Prostate gland (tissue), 2 donors: ENCODE measurements at places on chromosomes 3 and 15. TPM values are rescaled to one million over a fixed set of nuclear protein-coding genes. Genes with fewer than 3 reads are reported as not detected.

The TRPC1 gene
- total RNA-seq, result 8.1 TPM

DNA sequence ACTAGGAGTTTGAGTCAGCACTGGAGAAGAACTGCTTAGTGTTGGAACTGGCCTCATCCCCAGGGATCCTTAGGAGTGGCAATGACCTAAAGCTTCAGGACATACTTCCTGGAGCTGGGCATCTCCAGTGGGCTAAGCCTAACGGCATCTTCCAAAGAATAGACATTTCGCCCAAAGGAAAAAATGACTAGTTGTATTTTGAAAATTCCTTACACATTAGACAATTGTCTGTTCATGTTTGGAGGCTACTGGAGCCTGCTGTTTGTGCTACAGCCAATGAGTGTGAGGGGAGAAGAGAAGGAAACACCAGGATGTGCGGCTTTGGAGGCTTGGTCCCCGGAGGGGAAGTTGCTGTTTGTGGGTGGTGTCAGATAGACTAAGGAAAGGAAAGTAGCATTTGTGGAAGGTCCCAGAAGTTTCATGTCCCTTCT lies 77.6 kb downstream of the POLR2M start:
- no peaks in the 10 kb centered on the region for H3K4me1 ChIP-seq
- H3K36me3 ChIP-seq, result no peaks in the 10 kb centered on the region
- H3K27me3 ChIP-seq, result no peaks in the 10 kb centered on the region
- DNase-seq, result no peak

DNA sequence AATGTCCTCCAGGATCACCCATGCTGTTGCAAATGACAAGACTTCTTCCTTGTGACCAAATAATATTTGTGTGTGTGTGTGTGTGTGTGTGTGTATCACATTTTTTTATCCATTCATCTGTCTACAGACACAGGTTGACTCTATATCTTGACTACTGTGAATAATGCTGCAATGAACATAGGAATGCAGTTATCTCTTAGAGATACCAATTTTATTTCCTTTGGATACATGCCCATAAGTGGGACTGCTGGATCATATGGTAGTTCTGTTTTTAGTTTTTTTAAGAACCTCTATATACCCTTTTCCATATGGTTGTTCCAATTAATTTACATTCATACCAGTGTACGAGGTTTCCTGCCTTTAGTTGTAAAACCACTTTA lies 41.7 kb downstream of the GPR176 start:
- H3K4me3 ChIP-seq, result no peak overlapping the region
- no peaks in the 10 kb centered on the region for H3K27me3 ChIP-seq
- H3K27ac ChIP-seq, result no peak overlapping the region
- DNase-seq, result no peak
- no peaks in the 10 kb centered on the region for H3K4me1 ChIP-seq

GRCh38 chr3:195761567-195762248 lies 40.9 kb downstream of the MUC20 start:
- no peak overlapping the region for H3K27ac ChIP-seq
- H3K36me3 ChIP-seq, result no peaks in the 10 kb centered on the region
- H3K4me3 ChIP-seq, result no peak overlapping the region
- H3K4me1 ChIP-seq, result no peaks in the 10 kb centered on the region
- peaks cover 3% of the 10 kb centered on the region for H3K27me3 ChIP-seq
- DNase-seq, result no peak

DNA sequence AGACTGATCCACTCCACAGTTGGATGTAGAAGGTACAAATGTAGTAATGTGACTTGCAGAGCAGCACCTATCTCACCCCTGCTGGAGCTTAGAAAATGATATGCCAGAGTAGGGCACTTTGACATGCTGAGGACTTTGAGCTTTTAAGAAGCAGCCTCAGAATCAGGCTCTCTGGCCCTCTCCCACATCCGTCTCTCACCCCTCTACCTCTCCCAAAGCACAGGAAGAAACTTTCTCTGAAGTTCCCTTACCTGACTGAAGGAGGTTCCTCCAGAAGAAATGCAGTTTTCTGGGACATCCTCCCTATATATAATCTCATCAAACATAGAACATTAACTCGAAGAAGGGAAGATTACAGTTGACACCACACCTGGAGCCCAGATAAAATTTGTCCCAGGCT lies 98.4 kb upstream of the PEX5L start:
- no peak for DNase-seq
- H3K27me3 ChIP-seq, result no peaks in the 10 kb centered on the region
- no peak overlapping the region for H3K4me3 ChIP-seq
- H3K4me1 ChIP-seq, result no peaks in the 10 kb centered on the region
- no peak overlapping the region for H3K27ac ChIP-seq

GRCh38 chr3:134426660-134427181 lies 52.5 kb upstream of the AMOTL2 start:
- no peak for DNase-seq
- no peaks in the 10 kb centered on the region for H3K4me1 ChIP-seq
- no peaks in the 10 kb centered on the region for H3K27me3 ChIP-seq
- H3K27ac ChIP-seq, result no peak overlapping the region

DNA sequence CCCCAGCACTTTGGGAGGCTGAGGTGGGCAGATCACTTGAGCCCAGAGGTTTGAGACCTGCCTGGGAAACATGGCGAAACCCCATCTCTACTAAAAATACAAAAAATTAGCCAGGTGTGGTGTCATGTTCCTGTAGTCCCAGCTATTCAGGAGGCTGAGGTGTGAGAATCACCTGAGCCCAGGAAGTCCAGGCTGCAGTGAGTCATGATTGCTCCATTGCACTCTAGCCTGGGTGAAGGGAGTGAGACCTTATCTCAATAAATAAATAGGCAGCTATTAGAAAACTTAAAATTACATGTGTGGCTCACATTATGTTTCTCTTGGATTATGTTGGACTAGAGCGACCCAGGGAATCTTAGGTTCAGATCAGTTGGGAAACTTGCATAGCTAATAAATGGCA lies 69.7 kb downstream of the RPLP1 start:
- H3K36me3 ChIP-seq, result no peaks in the 10 kb centered on the region
- no peak overlapping the region for H3K27ac ChIP-seq
- H3K27me3 ChIP-seq, result no peaks in the 10 kb centered on the region
- no peak for DNase-seq

GRCh38 chr3:143526011-143526545 lies 322.2 kb downstream of the SLC9A9 start:
- H3K36me3 ChIP-seq, result no peaks in the 10 kb centered on the region
- no peak for DNase-seq
- H3K4me1 ChIP-seq, result no peaks in the 10 kb centered on the region
- H3K27ac ChIP-seq, result no peak overlapping the region
- H3K4me3 ChIP-seq, result no peak overlapping the region

DNA sequence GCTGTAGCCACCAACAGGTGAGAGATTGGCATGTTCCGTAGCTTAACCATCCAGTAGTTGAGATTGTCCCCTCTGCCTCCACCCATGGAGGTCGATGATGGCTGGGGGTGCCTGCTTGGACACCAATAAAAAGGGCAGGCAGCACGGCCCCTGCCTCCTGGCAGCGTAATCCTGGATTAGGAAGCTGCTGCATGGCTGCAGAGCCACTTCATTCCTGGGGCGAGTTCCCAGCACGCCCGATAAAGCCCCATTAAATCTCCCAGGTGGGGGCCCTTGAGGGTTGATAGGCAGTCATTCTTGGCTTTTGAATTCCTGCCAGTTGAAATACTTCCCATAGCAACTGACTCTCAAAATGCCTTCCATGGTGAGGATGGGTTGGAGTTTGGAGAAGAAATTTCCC lies 67.8 kb downstream of the PLXNA1 start:
- no peak overlapping the region for H3K4me3 ChIP-seq
- H3K36me3 ChIP-seq, result no peaks in the 10 kb centered on the region
- DNase-seq, result no peak
- H3K4me1 ChIP-seq, result no peaks in the 10 kb centered on the region

DNA sequence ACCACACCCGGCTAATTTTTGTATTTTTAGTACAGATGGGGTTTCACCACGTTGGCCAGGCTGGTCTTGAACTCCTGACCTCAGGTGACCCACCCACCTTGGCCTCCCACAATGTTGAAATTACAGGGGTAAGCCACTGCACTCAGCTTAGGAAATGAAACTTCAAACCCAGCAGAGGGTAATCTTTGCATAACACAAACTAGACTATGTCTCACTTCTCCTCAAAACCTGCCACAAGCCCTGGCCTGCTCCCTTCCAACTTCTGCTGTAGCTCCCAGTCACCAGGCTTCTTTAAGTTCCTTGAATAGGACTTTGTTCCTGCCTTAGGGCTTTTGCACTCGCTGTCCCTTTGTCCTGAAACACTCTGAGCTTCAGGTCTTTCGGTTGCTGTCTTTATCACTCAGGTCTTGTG lies 39.2 kb upstream of the SEMA4B start:
- peaks cover 16% of the 10 kb centered on the region for H3K4me1 ChIP-seq
- H3K27me3 ChIP-seq, result no peaks in the 10 kb centered on the region
- no peak for DNase-seq
- no peaks in the 10 kb centered on the region for H3K36me3 ChIP-seq
- H3K4me3 ChIP-seq, result no peak overlapping the region

DNA sequence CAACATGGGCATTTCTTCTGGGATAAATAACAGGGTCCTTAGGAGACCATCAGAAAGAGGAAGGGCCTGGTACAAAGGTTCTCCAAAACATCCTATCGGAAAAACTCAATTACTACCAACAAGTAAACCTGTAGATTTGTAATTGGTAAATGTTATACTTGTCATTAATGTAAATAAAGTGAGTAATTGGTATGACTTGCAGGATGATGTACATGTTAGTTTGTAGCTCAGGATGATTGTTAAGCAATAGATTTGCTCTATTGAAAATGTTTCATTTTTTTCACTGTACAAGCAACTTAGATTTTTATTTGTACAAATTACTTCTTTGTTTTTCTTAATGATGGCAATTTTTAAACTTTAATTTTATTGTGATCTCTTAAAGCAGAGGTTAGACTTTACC lies 3.8 kb upstream of the SCG5 start:
- peaks cover 4% of the 10 kb centered on the region for H3K27me3 ChIP-seq
- H3K4me3 ChIP-seq, result no peak overlapping the region
- no peak overlapping the region for H3K27ac ChIP-seq

The STARD5 gene
- 19.6 TPM for total RNA-seq

DNA sequence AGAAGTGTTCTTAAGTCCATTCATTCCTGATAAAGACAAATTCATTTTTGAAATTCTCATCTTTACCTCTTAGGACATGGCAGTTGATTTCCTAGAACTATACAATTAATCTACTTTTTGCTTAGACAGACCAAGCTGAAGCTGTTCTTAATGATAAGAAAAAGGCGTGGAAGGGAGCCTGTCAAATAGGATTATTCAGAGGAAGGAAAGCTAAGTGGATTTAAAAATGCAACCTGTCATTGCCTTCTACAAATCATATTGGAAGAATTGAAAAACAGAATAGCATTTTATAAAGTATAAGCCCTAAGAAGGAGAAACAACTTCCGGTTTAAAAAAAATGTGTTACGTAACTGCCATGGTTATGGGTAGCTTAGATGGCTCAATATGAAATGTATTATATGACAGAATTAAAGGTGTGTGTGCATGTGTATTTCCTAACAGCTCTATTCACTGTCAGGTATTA lies 81.2 kb upstream of the RAP2B start:
- H3K4me3 ChIP-seq, result no peak overlapping the region
- H3K27ac ChIP-seq, result no peak overlapping the region
- H3K36me3 ChIP-seq, result no peaks in the 10 kb centered on the region

DNA sequence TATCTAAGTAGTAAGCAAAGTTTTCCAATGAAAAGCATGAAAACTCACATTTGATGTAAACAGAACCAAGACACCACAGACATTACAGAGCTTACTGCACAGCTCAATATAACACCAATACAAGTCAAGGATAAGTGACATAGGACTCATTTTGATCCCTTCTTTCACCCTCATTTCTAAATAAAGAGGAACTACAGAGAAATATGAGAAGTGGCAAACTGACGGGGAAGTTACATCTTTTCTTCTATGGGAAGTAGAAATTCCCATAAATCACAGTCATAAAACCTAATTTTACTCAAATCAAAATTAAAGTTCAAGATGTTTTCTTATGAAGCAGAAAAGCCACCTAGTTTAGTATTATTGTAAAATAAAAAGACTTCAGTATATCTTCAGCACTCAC lies 3.8 kb downstream of the ATG3 start:
- no peak for DNase-seq
- no peak overlapping the region for H3K4me3 ChIP-seq
- H3K27ac ChIP-seq, result no peak overlapping the region
- no peaks in the 10 kb centered on the region for H3K36me3 ChIP-seq

DNA sequence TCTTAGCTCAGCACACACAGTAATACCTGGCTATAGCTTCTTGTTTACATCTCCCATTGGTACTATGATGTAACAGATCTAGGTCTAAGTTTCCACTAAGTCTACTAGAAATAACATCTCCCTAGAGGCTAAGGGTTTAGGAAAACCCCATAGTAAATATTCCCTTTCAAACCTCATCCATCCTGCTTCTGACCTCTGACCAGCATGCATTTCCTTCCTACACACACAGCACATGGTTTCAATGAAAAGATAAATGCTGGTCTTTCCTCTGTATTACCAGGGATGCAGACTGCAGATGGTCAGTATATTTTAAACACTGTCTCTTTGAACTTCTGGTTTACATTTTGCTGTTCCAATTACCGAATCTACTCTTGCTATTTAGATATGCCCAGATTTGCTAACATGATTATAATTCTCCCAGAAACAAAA lies 96.6 kb downstream of the EFL1 start:
- no peaks in the 10 kb centered on the region for H3K4me1 ChIP-seq
- no peak overlapping the region for H3K27ac ChIP-seq
- no peaks in the 10 kb centered on the region for H3K27me3 ChIP-seq
- H3K4me3 ChIP-seq, result no peak overlapping the region

The PRR20G gene
- total RNA-seq, result not detected

The VIPR1 gene
- 226 TPM for total RNA-seq

The ATP13A4 gene
- total RNA-seq, result 2.0 TPM

DNA sequence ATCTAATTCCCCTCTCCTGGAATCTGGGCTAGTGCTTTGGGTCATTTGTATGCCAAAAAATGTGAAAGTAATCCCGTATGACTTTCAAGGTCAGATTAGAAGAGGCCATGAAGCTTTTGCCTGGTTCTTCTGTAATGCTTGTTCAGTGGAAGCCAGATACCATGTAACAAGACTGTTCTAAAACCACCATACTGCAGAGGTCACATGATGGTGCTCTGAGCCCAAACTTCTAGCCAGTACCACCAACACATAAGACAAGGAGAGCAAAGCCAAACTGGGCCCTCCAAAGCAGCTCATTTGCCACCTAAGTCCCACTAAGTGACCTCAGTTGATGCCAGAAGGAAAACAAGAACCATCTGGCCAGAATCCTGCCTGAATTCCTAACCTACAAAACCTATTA lies 64.3 kb upstream of the MELTF start:
- no peaks in the 10 kb centered on the region for H3K36me3 ChIP-seq
- H3K4me1 ChIP-seq, result no peaks in the 10 kb centered on the region
- H3K27ac ChIP-seq, result no peak overlapping the region
- no peaks in the 10 kb centered on the region for H3K27me3 ChIP-seq
- no peak overlapping the region for H3K4me3 ChIP-seq

GRCh38 chr3:85495602-85496001 lies 536.8 kb downstream of the CADM2 start:
- H3K4me1 ChIP-seq, result no peaks in the 10 kb centered on the region
- no peak overlapping the region for H3K27ac ChIP-seq
- DNase-seq, result no peak
- no peaks in the 10 kb centered on the region for H3K27me3 ChIP-seq
- H3K36me3 ChIP-seq, result no peaks in the 10 kb centered on the region
- no peak overlapping the region for H3K4me3 ChIP-seq

GRCh38 chr3:33658991-33659848 lies 58.8 kb downstream of the CLASP2 start:
- H3K4me1 ChIP-seq, result no peaks in the 10 kb centered on the region
- H3K4me3 ChIP-seq, result peak overlapping the region; percentile 15
- no peaks in the 10 kb centered on the region for H3K27me3 ChIP-seq
- DNase-seq, result peak; percentile 35
- H3K27ac ChIP-seq, result peak overlapping the region; percentile 58
- no peaks in the 10 kb centered on the region for H3K36me3 ChIP-seq

The ZDHHC23 gene
- 4.2 TPM for total RNA-seq

The IL17RB gene
- 6.0 TPM for total RNA-seq
